ENCODE measurements at places on chromosomes 12 and 14.

GRCh38 chr12:26841085-26841484, 8.1 kb upstream of the ITPR2 start:
- no peak for ATAC-seq

- no peak for ATAC-seq
Measured at GRCh38 chr12:91361864-91362263, 179.2 kb upstream of the DCN start.

DNA sequence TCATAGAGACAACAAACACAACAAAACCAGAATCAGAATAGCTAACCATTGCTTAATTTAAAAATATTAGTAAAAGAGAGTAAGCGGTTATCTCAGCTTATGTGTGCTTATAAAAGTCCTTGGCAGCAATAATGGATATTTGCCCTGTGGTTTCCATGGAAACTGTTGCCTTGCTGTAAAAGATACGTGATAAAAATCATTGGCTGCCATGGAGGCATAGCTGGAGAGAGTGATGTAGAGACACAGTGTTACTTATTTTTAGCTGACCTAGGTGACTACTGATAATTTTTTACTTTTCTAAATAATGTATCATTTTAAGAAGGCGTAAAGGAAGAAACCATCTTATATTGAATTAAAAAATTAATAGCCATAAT, 92.9 kb downstream of the ERC1 start:
- ATAC-seq: no peak

DNA sequence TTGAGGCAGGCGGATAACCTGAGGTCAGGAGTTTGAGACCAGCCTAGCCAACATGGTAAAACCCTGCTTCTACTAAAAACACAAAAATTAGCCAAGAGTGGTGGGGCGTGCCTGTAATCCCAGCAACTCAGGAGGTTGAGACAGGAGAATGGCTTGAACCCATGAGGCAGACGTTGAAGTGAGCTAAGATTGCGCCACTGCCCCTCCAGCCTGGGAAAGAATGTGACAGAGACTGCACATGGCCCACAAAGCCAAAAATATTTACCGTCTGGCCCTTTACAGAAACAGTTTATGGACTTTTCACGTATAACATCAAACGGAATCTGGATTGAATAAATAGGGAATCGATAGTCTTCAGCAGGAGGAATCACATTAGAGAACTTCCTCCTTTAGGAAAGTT, 3.5 kb downstream of the RSRC2 start:
- no peak for ATAC-seq

GRCh38 chr12:90951432-90952105, 3.4 kb downstream of the CCER1 start:
- no peak for ATAC-seq

DNA sequence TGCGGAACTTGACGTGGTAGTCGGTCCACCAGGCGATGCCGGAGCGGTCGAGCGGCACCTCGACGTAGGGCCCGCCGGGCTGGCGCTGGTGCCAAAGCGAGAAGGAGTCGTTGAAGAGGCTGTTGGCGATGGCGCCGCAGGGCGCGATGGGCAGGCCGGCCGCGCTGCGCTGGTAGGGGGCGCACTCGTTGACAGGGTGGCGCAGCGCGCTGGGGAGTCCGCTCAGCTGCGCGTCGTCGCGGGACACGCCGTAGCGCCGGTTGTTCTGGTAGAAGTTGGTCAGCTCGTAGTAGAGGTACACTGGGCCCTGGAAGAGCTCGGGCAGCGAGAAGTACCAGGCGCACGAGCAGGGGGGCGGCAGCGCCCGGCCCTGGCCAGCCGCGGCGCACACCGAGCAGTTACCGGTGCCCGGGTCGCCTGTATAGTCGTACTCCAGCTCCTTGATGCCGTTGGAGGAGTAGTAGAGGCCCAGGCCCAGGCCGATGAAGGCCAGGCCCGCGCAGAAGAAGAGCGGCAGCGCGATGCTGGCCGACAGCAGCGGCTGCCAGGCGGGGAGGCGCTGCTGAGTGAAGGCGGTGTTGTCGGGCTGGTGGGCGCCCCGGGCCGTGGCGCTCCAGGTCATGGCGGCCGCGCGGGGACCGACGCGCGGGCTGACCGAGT, 482 bp downstream of the TMEM30B start:
- ATAC-seq: peak; percentile 84

- no peak for ATAC-seq
Measured at GRCh38 chr12:89697296-89697695, 11.3 kb downstream of the ATP2B1 start.

DNA sequence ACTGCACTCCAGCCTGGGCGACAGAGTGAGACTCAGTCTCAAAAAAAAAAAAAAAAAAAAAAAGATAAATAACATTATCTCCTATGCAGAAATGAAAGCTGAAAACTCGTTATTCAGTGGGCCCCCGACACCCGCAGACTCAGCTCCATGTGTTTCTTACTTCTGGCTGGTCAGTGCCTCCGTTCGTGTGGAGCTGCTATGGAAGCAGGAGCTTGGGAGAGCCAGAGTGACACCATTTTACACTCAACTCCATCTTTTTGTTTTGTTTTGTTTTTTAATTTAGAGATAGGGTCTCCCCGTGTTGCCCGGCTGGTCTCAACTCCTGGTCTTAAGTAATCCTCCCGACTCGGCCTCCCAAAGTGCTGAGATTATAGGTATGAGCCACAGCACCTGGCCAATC, 13.3 kb upstream of the PLEKHG6 start:
- no peak for ATAC-seq

DNA sequence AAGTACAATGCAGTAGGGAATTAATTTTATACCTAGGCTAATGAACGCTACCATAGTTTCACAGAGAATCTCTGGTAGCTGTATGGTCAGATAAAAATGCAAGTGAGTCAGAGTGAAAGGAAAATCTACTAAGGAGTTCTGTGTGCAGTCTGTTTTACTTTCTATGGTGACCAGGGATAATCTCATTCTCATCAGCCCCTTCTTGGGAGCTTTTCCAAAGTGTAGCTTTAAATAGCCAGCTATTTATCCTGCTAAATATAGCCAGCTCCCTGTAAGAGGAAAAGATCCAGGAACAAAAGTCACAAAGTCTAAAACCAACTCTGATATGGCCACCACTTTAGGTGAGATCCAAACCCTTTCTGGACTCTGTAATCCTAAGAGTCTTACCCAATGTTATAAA, 75.5 kb downstream of the TMEM116 start:
- ATAC-seq: no peak

GRCh38 chr12:43937947-43938346, 102.1 kb downstream of the TMEM117 start:
- ATAC-seq: no peak

GRCh38 chr14:55297611-55298499, 26.6 kb downstream of the FBXO34 start:
- no peak for ATAC-seq

- no peak for ATAC-seq
Measured at GRCh38 chr12:121766290-121767039, 27.0 kb downstream of the RHOF start.

DNA sequence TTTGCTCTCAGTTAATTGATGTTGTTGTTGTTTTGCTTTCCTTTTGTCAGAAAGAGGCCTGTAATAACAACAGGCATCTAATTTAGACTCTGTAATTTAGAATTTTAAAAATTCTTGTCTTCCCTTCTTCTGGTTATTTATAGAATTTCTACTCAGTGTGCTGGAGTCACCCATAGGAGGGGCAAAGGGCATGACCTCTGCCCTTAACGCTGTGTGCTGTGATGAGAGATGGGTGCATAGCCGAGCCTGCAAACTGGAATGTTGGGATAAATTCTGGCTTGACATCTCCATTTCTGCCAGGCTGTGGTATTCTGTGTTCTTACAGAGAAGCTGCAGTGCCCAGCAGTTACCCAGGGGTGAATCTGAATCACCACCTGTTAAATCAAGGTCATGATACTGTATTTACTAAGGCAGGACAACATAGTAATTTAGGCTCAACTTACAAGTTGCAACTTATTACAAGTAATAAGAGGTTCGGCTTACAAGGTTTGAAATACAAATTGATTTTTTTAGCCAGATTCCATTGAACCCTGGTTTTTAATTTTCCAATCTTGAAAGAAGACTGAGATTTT, 53.3 kb downstream of the TRAF3 start:
- ATAC-seq: peak; percentile 37

- ATAC-seq: no peak
Measured at GRCh38 chr12:47711448-47711847, 5.6 kb upstream of the RPAP3 start.

DNA sequence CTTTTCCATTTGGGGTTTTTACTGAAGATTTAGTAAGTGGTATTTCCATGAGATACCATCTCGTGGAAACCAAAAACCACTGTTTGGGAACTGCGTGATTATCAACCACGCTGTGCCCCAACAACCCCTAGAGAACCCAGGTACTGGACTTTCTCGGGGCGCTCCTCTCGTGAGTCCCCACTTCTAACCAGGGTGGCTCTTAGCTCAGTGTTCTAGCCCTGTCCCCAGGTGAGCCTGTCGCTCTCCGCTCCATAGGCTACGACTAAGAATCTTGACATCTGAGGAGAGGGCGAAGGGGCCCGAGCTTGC, 686 bp downstream of the MCRS1 start:
- ATAC-seq: peak; percentile 5

GRCh38 chr12:109112720-109113465, 3.5 kb upstream of the ACACB start:
- no peak for ATAC-seq

- no peak for ATAC-seq
Measured at GRCh38 chr12:52089491-52089890, 10.0 kb downstream of the SMIM41 start.

DNA sequence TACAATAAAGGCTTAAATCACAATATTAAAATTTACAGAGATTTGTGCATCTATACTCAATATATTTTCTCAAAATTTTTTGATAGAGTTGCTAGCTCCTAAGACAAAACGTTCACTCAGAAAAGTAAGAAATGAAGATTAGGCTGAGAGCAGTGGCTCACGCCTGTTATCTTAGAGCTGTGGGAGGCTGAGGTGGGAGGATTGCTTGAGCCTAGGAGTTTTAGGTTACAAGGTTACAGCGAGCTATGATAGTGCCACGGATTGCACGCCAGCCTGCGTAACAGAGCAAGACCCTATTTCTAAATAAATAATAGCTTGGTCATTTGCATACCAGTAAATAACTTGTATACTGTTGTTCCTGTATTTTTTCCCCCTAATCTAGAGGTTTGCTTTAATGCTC, 35.0 kb upstream of the CFL2 start:
- no peak for ATAC-seq

GRCh38 chr14:99566390-99567354, 37.3 kb downstream of the CCDC85C start:
- no peak for ATAC-seq

DNA sequence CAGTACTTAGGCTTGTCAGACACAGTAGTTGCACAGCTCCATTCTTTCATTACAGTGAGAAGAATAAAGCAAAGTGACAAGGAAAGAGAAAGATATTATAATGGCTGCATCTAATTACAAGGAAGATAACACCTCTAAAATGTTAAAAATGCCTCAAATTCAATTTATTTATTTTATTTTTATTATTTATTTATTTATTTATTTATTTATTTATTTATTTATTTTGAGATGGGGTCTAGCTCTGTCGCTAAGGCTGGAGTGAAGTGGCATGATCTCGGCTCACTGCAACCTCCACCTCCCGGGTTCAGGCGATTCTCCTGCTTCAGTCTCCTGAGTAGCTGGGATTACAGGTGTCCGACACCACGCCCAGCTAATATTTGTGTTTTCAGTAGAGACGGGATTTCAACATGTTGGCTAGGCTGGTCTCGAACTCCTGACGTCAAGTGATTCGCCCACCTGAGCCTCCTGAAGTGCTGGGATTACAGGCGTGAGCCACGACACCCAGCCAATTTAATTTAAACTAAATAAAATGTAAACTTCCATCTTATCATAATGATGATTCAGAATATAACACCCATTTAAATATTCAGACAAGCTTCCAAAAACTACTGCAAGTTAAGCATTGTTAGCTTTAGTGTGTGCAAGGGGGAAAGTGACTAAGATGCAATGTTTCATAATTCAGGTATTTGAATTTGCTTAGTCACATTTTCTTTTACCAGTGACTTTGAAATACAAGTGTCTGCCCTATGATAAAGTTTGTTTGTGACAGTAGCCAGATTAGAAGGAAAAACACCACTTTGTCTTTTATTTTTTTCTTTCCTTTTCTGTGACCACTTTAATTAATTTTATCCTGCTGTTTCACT, 2.4 kb upstream of the CFAP54 start:
- ATAC-seq: no peak

DNA sequence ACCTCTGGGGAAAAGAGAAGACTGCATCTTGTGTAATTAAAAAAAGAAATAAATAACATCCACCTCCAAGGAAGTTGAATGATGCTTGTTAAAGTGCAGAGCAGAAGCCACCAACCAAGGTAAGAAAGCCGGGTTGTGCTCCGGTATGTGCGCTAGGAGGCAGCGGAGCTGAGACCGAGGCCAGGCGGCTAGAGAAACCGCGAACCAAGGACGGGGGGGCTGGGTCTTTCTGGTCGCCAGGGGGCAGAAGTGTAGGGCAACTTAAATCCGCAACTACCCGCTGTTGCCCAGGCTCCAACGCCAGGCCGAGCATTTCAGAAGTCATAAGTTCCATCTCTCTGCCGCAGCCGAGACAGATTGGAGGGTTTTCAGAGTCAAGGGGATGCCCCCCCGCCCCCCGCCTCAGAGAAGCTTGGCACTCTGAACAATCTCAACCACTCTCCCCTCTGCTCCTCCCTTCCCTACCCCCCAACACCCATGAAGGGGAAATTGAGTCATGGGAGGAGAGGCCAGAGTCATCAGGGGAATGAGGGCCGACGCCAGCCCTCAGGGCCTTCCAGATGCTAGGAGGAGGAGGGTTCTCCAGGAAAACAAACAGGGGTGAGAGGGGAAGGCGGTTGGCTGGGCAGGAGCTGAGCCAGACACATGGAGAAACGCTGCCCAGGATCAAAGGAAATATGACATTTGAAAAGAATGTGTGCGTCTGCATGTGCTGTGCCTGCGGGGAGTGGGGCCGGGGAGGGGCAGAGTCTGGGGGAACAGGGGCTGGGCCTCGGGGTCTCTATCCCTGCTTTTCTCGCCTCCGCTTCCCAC, 2.2 kb upstream of the NFATC4 start:
- peak; percentile 77 for ATAC-seq

DNA sequence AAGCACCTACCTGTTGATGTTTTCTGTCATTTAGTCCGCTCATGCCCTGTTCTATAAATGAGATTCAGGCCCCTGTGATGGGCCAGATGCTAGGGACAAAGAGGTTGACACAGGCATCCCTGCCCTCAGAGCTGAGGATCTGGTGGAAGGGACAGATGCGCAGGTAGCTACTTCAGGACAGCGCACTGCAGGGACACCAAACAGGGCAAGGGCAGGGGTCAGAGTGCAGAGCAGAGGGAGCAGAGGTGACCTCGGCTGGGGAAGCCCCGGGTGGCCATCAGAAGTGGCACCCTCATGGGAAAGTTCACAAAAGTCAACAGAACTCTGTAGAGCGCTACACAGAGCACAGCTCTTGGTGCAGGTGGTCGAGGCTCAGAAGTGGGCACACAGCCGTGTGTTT, 5.6 kb upstream of the PNMA1 start:
- ATAC-seq: no peak

All from activated CD4-positive, CD25-positive, alpha-beta regulatory T cell treated with anti-CD3 and anti-CD28 coated beads, Interleukin-2, amount 50 U/mL, for 24 hours (primary cell).